ENCODE measurements at places on chromosomes 1 and 21.

- DNase-seq: no peak
Observed at GRCh38 chr1:223248001-223248769, 105.1 kb upstream of the TLR5 start.

DNA sequence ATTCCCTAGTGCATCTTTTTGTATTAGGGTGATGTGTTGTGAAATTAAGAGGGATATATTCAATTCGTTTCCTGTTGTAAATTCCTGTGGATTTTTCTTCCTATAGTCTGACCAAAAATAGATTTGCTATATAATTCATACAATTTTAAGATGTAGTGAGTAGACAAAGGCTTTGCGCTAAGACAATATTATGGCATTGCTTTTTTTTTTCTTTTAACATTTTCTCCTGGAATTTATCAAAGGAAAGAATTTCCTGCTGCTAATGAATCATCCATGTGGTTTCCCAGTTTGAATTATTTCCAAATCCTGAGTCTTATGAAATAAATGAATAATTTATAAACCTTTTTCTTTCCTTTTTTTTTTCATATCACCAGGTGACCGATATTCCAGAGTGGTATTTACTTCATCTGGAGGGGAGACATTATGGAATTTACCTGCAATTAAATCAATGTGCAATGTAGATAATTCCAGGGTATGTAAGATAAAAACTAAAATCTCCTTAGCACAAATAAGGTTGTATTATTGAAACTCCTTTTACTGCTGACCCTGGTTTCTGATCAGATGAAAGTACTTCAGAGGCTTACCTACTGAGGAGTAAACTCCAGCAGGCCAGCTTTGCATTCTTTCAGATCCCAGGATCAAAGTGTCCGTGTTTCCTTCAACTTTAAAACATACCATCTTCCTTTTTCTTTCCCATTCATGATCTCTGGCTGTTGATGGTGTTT is 148.4 kb downstream of the TLR5 start:
- no peak for DNase-seq

- no peak for DNase-seq
Observed at GRCh38 chr1:183366116-183366515, 52.1 kb downstream of the NMNAT2 start.

GRCh38 chr1:228095161-228095560 is 8.0 kb downstream of the C1orf35 start:
- no peak for DNase-seq

DNA sequence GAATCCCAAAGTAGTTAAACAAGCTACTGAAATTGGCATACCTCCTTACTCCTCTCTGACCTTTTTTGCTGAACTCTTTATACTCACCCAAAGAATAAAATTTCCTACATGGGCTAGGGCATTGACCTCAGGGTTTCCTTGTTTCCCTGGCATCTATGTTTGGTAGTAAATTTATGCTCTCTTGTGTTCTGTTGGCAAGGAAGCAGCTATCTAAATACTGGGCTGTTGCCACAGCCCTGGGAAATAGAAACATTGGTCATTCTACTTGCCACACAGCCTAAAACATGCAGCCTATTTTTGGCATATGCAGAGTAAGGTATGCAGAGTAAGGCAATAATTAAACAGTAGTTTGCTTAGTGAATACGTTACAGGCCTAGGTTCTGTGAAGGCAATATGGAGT is 351.4 kb downstream of the HLX start:
- no peak for DNase-seq

GRCh38 chr21:29164323-29164942 is 34.0 kb downstream of the MAP3K7CL start:
- DNase-seq: peak; percentile 50

DNA sequence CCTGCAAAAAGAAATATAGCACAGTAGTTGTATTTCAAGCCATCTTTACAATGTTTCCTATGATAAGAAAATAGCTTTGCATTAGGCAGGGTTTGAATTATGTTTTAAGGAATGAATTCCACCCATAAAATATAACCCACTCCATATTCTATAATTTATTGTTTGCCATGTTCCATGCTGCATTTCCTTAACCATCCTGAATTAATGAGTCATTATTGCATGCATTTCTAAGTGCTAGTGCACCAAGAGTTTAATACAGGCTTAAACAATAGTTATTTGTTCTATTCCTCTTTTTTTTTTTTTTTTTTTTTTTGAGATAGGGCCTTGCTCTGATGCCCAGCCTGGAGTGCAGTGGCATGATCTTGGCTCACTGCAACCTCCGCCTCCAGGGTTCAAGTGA is 45.2 kb downstream of the MIGA1 start:
- no peak for DNase-seq

- no peak for DNase-seq
Observed at GRCh38 chr1:167650269-167651160, 20.5 kb downstream of the RCSD1 start.

GRCh38 chr1:19735440-19736127 is 64.1 kb downstream of the TMCO4 start:
- DNase-seq: no peak

DNA sequence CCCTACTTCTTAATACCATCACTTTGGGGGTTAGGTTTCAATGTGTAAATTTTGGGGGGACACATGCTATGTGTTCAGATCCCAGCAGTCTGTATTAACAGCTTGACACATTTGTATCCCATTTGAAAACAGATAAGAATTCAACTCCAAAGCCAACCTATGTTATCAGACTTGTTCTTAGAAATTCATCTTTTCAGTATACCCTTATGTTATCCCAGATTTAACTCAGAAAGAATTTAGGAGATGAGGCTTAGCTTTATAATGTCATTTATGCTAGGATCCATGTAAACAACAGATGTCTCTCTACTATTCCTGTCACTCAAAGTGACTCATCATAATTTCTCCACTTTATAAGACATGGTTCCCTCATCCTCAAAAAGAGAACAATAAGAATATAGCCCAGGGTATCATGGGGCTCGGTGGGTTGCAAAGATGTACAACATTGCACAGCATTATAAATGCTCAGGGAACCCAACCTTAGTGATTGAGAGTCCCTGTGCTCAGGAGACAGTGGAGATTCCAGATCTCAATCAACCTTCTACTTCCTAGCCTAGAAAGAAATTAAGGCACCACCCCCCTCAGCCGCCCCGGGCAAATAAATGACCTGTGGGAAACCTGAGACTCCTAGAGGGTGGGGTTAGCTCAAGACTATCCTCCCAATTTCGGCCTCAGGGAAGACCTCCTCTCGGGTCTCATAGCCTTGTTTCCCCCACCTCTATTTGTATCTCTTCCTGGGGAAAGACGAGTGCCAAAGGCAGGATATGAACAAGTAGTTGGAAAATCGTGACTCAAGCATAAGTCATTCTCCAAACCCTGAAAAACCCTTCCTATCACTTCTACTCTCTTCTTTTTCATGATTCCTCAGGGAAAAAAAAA is 265.1 kb upstream of the CAMK1G start:
- no peak for DNase-seq

DNA sequence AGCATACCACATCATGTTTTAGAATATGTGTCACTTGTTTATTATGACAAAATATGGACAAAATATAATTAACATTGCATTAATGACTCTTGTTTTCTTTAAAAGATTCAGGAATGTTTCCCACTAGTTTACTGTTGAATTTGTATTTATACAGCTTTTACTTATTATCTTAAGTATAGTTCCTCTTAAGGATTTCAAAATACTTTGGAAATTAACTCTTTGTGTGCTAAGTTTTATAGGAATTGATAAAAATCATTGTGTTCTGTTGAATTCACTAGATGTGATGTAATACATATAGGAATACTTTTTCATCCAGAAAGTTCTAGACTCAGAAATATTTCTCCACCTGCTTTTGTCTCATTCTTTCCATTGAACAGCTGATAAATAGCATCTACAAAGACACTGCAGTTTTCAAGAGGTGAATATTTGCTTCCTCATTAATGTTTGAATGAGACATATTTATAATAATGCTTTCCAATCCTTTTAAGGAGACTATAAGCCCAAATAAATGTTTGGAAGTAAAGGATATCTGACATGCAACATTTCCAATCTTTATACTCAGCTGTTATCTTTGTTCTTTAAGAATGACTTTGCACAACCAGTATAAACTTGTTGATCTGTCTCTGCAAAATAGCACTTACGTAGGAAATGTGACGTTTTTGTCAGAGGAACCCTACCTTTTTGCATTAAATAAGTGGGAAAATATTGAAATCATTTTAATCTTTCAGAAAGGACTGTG is 38.4 kb upstream of the SAMSN1 start:
- DNase-seq: no peak

DNA sequence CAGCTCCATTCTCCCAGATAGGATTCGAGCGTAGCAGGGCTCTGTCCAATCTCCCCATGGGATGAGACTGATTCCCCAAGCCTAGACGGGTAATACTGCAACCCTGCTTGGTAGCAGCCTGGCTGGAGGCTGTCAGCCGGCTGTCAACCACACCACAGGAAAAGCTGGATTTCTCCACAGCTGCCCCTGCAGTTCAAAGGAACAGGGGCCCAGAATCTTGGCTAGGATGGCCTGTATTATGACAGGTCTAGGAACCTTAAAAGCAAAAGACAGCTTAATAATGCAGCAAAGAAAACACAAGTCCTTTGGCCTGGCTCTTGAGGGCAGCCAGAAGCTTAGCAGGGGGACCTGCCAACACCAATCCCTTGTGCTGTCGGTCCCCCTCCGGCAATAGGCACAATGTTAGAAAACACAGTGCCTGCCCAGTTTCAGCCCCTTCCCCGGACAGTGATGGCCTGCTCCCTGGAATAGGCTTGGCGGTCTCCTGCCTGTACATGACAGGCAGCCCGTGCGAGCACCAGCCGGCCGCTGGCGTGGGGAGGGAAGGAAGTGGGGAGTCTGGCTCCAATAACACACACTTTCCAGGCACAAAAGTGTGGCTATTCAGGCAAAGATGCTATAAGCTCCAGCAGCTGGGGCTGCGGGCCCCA is 90.5 kb downstream of the TRABD2B start:
- no peak for DNase-seq

DNA sequence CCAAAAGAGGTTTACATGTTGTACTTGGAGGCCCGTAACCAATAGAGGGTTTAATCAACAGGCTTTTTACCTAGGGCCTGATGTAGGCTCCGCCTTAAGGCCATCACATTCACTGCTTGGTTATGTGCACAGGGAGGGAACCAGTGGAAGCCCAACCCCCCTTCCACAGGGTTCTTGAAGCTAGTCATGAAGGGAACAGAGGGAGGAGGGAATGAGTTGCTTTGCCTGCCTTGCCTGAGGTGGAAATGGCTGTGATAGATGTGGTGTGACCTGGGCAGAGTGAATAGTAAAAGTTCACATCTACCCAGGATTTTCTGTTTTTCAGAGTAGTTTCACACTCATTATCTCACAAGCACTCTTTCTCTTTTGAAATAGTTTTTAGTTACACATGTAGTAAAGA is 215.1 kb downstream of the ST6GALNAC3 start:
- no peak for DNase-seq

GRCh38 chr21:38242061-38242460 is 14.7 kb upstream of the KCNJ15 start:
- DNase-seq: no peak

DNA sequence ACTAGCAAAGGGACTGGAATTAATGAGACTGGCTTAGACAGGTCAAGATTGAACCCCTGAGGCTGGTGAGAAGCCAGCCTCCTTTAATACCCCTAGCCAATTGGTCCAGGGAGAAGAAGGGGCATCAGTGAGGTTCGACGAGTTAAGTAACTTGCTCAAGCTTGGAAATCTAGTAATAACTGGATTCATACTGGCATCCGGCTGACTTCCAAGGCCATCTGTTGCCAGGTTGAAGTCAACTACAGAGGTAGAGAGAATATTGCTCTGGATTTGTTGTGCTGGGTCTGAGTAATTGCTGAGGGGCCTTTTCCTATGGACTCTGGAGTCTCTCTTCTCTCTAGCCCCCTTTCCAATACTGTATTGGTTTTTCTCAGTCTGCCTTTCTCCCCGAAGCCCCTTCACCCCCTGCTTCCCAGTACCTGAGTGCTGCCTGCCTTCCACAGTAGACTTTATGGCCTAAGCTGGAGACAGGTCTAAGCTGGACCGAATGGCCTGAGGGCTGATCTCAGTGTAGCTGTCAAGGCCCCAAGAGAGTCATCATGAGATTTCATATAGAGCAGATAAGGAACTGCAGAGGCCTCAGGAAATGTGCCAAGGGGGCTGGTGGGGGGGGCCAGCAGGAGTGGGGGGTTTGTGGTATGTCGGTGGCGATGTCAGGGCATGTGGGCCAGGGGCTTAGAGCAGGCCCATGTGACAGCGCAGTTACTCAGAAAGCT is 42.4 kb upstream of the IL19 start:
- peak; percentile 52 for DNase-seq

- DNase-seq: no peak
Observed at GRCh38 chr1:80251591-80251990, 1245.1 kb upstream of the ADGRL4 start.

GRCh38 chr1:64663668-64664067 is 81.2 kb upstream of the RAVER2 start:
- peak; percentile 31 for DNase-seq

DNA sequence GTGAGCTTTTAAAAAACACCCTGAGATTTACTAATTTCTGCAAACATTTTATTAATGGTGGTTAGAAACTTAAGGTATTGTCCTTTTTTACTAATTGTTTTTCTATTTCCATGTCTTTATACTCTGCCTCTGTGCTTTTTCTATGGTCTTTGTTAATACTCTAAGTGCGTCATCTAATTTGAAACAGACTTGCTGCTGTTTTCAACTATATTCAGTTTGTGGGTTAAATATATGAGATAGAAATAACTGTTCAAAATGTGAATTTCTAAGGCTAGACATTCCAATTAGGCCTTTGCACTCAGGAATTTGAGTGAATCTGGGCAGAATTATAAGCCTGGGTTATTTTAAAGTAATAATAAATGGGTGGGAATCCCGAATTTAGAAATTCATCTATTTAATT is 82.4 kb upstream of the COL11A1 start:
- DNase-seq: no peak

DNA sequence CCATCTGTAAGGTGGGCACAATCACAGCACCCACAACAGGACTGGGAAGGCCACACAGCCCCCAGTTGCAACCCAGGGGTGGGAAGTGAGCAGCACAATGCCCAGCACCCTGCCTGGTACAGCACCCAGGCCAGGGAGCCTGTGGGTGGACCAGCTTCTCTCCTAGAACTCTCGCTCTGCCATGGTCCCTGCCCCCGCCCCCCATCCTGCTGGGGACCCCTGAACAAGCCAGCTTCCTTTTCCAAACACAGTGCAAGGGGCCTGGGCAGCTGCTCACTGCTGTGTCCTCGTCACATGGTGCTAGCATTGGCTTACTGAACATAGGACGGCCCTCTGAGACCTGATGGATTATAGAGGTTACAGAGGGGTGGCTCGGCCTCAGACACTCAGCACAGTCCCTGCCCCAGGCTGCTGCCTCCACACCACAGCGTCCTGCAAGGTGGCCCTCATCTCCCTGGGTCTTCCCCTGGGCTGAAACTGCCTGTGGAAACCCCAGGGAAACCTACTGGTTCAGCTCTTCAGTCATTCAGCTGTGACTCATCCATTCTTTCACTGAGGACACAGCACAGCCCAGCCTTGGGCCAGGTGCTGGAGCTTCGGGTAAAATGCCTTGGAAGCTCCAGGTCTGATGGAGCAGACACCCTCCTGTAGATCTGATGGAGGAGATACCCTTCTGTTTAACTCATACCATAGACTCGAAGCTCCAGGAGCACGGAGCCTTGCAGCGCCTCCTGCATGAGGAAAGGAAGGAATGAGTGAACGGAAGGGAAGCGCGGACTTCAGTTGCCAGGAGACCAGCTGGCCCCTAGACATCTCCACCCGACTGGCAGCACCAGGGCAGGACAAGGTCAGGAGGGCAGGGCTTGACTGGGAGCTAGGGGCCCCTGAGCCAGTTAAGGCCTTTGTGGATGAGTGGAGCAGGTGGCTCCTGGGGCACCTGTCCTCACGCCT is 8.1 kb upstream of the PRDM16 start:
- no peak for DNase-seq

GRCh38 chr1:174448531-174448883 is 743 bp downstream of the GPR52 start:
- peak; percentile 13 for DNase-seq
